ENCODE measurements at places on chromosomes 6 and 20.

GRCh38 chr6:75102301-75102700 is 103.6 kb downstream of the COL12A1 start:
- no peak for DNase-seq

GRCh38 chr6:56514395-56514794 is 128.3 kb downstream of the DST start:
- no peak for DNase-seq

DNA sequence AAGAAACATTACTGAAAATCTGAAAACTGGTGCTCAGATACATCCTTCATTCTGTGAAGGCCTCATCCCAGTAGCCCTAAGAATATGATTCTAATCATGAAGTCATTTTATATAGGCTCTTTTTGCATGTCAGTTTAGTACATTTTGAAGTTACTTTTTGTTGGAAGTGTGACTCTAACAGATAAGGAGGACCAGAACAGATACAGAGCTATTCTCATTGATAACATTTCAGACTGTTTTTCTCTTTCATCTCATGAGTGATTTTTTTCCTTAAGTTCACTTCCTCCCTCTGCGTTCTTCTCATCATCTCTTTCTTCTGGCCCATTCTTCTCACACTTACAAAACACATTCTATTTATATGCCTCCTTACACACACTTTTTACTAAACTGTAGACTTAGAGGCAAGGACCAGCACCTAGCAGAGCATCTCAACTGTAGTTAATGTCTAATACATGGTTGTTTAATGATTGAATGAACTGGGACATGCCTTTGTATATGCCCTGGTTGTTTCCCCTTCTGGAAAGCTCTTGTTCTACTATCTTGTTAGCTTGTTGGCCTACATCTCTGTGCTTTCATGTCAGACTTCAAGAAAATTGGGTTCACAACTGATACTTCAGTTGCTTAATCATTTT is 8.7 kb downstream of the CTNNBL1 start:
- no peak for DNase-seq

- DNase-seq = no peak
These were observed 36.5 kb downstream of the TRAM2 start for GRCh38 chr6:52540286-52540902.

DNA sequence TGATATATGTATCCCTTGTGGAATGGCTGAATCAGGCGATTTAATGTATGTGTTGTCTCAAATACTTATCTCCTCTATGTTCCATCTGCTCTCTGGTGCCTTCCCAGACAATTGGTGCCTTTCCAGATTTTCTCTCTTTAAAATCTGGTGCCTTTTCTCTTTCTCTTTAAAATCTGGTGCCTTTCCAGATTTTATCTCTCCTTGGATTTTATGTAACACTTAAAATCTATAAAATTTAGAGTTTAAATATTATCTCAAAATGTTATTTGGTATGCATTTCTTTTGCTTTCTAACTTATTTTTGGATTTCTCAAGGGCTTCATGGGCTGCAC is 116.3 kb downstream of the KIF13A start:
- no peak for DNase-seq

DNA sequence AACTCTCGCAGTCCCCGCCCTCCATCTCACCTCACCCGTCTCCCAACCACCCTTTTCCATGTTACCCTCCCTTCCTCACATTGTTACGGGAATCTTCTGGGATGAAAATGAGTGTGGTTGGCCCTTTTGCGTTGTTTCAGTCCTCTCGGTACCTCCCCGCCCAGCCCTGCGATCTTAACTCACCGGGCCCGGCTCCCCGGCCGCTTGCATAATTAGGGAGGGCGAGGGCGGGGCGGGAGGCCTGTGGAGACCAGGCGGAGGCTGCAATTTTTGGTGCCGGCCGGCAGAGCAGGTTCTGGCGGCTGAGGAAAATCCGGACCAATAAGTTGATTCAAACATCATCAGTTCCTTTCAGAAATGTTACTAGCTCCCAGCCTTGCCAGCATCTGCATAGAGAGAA is 25.2 kb downstream of the TFAP2B start:
- DNase-seq = no peak

DNA sequence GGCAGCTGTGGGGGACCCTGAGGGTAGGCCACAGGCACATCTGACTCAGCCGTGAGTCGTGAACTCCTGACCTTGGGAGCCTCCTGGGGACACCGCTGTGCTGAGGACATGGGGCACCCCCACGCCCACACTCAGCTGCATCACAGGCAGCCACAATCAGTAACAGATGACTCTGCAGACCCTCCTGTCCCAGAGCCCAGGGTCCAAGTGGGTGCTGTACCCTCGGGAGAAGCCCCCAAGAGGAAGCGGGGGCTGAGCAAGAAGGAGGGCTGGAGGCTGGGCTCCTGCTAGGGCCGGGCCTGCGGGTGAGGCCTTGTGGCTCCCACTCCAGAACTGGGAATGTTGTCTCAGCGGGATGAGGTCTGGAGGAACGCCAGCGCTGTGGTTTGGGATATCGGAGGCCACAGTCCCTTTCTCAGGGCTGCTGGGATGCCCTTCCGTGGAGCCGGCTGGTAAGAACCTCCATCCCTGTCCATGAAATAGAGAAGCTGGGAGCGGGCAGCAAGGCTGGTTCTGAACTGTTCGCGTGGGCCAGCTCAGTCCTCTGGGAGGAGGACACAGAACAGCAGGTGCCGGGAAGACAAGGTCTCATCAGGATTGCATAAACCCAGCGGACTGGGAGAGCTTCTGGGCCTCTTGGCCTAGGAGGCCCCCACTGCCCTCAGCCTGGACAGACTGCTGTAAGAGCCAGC is 3.1 kb upstream of the LAMA5 start:
- no peak for DNase-seq

- DNase-seq = no peak
These were observed 12.5 kb downstream of the AGPAT4 start for GRCh38 chr6:161261325-161261724.

DNA sequence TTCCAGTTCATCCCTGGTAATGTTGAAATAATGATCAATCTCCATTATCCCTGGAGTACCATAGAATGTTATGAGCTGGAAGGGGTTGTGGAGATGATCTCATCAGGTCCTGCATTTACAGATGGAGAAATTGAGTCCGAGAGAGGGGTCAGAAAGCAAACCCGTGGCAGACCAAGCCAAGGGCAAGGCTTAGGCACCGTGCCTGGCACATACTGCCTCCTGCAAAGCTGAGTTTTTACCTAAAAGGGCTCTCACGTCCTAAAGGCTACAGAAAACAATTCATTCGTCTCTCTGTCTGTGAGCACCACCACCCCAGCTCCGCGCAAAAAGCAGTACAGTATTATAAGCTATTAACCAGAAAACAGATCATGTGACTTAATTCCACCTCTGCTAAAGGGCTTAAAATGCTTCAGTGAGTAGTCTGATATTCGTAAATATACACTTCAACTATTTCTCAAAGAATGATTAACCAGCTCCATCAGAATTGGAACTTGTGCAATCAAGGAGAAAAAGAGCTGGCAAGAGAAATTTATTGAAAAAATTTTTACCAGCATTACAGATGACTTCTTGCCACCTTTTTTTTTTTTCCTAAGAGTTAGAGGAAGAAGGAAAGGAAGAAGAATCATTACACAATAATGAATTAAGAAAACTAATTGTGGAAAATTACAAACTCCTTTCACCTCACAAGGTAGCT is 3.4 kb upstream of the PARD6B start:
- DNase-seq = no peak

- no peak for DNase-seq
These were observed 161.1 kb downstream of the ERMARD start for GRCh38 chr6:169912266-169913095.

DNA sequence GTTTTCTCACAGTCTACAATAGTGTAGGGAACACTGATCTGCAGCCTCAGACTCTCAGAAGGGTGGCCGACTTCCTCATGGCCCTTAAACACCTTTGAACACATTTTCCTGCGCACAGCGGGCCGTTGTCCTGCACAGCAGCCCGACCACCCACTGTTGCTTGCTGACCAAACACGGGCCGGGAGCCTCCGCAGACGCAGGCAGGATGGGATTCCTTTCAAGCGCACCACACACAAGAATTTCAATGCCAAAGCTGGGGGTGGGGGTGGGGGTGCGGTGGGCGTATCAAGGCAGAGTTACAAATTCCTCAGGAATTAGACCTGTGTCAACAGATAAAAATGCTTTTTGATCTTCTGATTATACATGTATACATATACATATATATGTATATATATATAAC is 74.5 kb downstream of the HUS1B start:
- DNase-seq = no peak

DNA sequence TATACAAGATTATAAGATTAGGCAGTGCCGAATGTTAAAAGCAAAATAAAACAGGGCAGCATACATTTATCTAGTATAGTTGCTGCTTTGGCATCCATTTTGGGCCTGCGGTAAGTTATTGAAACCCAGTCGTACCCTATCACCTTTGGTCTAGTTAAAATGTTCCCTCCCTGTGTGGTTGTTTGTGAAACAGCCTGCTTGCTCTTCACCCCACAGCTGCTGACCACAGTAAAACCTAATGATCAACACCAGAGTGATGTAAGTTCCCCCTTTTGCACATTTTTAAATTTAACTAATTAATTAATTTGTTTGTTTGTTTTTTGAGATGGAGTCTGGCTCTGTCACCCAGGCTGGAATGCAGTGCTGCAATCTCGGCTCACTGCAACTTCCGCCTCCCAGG is 50.3 kb upstream of the TXNDC5 start:
- DNase-seq = no peak

DNA sequence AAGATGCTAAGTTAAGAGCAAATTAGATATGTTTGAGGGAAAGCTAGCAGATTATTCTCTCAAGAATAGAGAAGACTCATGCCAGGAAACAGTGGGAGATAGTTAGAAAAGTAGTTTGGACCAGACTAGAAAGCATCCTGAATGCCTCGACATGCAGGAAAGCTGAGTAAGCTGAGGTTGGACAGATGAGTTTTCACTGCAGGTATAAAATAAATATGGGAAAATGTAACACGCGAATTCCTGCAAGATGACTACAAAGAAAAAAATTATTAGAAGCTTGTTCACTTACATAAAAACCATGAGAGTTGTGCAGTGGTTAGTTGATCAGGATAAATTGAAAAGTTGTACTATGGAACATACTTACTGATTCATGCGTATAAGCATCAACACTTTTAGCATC is 484.2 kb upstream of the MANEA start:
- no peak for DNase-seq

DNA sequence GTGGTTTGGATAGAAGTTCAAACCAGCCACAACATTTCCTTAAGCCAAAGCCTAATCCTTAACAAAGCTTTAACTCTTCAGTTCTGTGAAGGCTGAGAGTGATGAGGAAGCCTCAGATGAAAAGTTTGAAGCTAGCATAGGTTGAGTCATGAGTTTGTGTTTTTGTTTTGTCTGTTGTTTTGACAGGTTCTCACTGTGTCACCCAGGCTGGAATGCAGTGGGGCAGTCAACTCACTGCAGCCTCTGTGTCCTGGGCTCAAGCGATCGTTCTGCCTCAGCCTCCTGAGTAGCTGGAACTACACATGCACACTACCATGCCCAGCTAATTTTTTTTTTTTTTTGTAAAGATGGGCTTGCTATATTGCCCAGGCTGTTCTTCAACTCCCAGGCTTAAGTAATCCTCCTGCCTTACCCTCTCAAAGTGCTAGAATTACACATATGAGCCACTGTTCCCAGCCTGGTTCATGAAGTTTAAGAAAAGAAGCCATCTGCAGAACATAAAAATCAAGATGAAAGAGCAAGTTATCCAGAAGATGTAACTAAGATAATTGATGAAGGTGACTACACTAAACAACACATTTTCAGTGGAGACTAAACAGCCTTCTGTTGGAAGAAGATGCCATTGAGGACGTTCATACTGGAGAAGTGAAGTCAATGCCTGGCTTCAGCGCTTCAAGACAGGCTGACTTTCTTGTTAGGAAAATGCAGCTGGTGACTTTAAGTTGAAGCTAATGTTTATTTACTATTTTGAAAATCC is 96.2 kb downstream of the SMAP1 start:
- DNase-seq = no peak

- no peak for DNase-seq
These were observed 414.3 kb downstream of the TFAP2A start for GRCh38 chr6:10000551-10000950.

- DNase-seq = no peak
These were observed 16.5 kb downstream of the DYNLRB1 start for GRCh38 chr20:34532756-34533155.

- no peak for DNase-seq
These were observed 513.5 kb upstream of the JARID2 start for GRCh38 chr6:14732226-14732843.

DNA sequence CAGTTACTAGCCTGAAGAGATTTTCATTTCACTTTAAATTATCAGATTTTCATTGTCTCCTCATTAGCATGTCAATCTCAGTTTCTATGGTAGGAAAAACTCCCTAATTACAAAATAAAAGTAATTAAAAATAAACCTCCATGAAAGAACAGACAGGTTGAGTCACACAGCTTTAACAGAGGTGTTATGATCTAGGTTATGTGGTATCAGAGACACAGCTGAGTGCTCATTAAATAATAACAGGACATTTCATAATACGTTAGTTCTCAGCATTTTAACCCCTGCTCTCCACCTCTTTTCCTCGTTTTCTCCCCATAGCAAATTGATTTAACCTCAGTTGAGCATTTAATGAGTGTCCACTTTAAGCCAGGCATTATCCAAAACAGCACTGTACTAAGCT is 21.9 kb downstream of the TPBG start:
- no peak for DNase-seq

GRCh38 chr20:41072190-41072863 is 43.7 kb downstream of the TOP1 start:
- DNase-seq = no peak

- no peak for DNase-seq
These were observed 74.3 kb upstream of the CCN6 start for GRCh38 chr6:111979633-111980032.

- DNase-seq = no peak
These were observed at the start of gene PHACTR1 for GRCh38 chr6:12716298-12716916. TSS of gene PHACTR1 (plus strand) at chr6:12716767.

DNA sequence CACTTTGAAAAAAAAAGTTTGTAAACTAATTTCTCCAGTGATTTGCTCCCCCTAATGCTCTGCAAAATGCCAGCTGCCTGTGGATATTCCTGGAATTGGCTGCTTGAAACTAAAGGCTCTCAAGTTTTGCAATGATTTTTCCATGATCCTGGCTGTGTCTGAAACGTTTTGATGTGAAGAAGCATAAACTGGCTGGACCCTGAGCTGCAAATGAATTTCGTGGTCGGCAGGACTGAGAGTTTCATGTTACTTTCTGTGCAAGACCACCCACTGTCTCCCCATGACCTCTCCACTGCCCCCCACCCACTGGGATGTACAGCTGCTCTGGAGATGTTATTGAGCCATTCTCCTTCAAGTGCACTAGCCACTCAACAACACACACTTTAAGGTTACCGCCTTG is 171.3 kb upstream of the SSTR4 start:
- DNase-seq = no peak

GRCh38 chr6:108091288-108091687 is 16.7 kb upstream of the OSTM1 start:
- no peak for DNase-seq

Data from NCI-H187 treated with DMSO at 0.1 percent for 48 hours (cell line).